Activated CD4-positive, alpha-beta T cell treated with anti-CD3 and anti-CD28 coated beads, Interleukin-2, Interleukin-6, amounts not matched to agents 100 ng/mL and 50 ng/mL, durations not matched to agents 16 hours and 8 hours (primary cell): ENCODE measurements at places on chromosomes 3 and 15.

GRCh38 chr15:74621936-74622335 lies 6.3 kb downstream of the CLK3 start:
- no peak for DNase-seq

DNA sequence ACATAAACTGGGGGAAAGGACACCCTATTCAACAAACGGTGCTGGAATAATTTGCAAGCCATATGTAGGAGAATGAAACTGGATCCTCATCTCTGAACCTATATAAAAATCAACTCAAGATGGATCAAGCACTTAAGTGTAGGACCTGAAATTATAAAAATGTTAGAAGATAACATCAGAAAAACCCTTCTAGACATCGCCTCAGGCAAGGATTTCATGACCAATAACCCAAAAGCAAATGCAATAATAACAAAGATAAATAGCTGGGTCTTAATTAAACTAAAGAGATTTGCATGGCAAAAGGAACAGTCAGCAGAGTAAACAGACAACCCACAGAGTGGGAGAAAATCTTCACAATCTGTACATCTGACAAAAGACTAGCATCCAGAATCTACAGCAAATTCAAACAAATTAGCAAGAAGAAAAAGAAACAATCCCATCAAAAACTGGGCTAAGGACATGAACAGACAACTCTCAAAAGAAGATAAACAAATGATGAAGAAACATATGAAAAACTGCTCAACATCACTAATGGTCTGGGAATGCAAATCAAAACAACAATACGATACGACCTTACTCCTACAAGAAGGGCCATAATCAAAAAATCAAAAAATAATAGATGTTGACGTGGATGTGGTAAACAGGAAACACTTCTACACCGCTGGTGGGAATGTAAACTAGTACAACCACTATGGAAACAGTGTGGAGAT lies 408.7 kb downstream of the CNTN6 start:
- DNase-seq, result no peak

GRCh38 chr3:173745952-173746682 lies 348.6 kb downstream of the NLGN1 start:
- DNase-seq, result no peak

DNA sequence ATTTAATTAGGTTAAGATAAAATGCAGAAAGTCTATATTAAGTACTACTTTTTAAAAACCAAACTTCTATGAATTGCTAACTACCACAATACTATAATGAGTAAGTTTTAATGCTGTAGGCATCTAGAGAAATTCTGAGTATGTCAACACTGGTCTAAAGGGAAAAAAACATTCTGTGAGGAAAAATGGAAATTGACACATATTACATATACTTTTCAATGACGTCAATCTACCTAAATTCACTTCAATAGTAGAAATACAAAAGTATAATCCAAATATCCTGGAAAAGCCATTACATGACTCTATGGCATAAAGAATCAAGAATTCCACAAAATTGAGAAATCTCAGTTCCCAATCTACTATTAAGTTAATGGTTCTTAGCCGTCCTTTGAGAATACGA lies 2.2 kb downstream of the SECISBP2L start:
- DNase-seq, result no peak

GRCh38 chr15:78302579-78303312 lies 3.3 kb upstream of the SKIC8 start:
- peak; percentile 49 for DNase-seq

- DNase-seq, result no peak
Measured at GRCh38 chr15:71109130-71109529, 6.1 kb upstream of the THSD4 start.

DNA sequence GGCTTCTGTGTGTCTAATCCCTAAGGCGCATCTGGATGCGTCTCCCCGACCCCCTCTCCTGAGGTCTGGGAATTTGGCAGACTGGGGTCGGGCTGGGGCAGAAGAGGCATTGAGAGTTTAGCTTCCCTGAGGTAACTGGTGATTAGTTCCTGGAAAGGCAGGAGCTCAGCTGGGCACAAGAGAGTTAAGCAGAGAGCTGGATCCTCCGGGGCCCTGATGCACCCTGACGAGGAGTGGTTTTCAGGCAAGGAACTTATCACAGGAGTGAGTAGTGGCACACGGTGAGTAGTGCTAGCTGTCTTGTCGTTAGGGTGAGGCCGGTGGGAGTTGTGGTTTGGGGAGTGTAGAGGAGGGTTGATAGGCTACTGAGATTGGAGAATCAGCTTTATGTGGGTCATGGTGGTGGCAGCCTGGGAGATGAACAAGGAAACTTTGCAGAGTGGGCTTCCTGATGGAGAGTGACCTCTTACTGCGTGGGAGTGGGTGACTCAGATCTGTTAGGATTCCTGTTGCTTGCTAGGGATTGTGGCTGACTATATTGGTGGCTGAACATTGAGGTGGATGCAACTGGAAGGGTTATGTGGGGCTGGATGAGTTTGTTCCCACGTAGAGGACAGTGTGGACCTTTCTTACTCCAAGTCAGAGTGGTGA lies 897 bp downstream of the RAD54L2 start:
- peak; percentile 40 for DNase-seq

DNA sequence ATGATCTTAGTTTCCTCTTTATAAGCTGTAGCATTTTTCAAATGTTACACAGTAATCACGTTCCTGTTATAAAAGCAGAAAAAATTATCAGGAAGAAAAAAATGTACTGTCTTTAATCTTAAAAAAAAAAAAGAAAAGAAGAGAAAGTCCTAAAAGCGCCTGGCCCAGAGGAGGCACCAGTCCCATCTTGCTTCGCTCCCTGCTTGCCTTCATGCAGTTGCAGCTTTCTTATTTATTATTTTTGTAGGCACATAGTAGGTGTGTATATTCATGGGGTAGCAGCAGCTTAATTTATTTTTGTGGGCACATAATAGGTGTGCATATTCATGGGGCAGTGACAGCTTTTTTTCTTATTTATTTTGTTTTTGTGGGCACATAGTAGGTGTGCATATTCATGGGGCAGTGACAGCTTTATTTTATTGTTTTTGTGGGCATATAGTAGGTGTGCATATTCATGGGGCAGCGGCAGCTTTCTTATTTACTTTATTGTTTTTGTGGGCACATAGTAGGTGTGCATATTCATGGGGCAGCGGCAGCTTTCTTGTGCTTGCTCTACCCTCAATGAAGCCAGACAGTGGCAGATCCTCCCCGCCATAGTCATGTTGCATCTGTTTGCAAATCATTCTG lies 5.5 kb upstream of the EHD4 start:
- no peak for DNase-seq

GRCh38 chr3:39137991-39138803 lies 15.2 kb downstream of the CSRNP1 start:
- DNase-seq, result no peak

DNA sequence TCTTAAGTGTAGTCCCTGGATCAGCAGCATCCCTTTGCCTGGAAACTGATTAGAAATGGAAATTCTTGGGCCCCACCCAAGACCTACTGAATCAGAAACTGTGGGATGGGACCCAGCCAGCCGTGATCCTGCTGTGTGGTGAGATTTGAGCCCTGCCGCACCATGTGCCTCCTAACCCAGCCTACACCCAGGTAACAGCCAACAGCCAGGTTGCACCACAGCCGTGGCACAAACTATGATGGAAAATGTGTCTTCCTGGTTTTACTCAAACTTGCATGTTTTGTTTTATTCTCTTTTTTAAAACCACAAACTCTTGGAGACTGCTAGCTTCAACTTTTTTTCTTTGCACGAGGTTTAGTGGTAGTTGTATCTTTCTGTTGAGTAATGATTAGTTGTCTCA lies 2.6 kb downstream of the LIMD1 start:
- DNase-seq, result peak; percentile 61

- DNase-seq, result no peak
Measured at GRCh38 chr3:13815088-13815683, 64.7 kb downstream of the WNT7A start.

DNA sequence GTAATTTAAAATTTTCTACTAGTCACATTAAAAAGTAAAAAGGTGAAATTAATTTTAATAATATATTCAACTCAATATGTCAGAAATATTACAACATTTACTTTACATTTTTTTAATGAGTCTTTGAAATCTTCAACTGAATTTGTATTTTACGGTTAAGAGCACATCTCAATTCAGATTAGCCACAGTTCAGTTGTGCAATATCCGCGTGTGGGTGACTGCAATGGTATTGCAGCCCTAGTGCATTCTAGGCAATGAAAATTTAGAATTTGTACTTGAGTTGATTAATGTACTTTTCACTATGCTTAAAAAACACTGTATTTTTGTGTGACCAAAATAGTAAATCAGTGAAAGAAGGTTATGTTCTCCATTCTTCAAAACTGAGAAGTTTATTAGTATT lies 57.3 kb downstream of the CEP63 start:
- no peak for DNase-seq

- no peak for DNase-seq
Measured at GRCh38 chr3:181888234-181888633, 176.5 kb downstream of the SOX2 start.

DNA sequence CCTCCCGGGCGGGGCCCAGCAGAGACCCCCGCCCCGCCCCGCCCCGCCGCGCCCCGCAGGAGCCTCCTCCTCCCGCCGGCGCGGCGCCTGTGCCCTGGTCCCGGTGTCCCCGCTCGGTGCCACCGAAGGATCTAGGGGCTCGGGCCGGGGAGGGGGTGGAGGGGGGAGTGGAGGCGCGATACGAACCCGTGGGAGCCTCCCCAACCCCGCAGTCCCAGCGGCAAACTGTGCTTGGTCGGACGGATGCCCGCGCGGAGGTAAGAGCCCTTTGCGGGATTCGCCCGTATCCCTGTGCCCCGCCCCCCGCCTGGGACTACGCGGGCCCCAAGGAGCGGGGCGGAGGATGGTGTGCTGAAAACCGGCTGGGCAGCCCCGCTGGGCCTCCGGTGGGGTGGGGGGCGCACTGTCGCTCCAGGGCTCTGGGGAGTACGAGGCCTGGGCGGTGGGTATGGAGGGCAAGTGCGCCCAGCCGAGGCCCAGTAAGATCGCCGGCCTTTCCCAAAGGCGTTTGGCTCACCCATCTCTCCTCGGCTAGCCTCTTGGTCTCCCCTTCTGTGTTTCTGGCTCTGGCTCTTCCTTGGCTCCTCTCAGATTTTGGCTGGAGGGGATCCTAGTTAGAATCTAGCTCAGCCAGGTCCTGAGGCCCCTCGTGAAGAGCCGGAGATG lies 65.6 kb upstream of the POLG start:
- DNase-seq, result no peak

GRCh38 chr3:53829605-53830004 lies 16.6 kb downstream of the CHDH start:
- no peak for DNase-seq

- DNase-seq, result peak; percentile 2
Measured at GRCh38 chr3:31450345-31450744, 82.4 kb upstream of the STT3B start.

GRCh38 chr3:119911748-119912147 lies 129.8 kb downstream of the NR1I2 start:
- DNase-seq, result peak; percentile 66

GRCh38 chr3:178056868-178057267 lies 479.4 kb upstream of the KCNMB2 start:
- DNase-seq, result no peak

DNA sequence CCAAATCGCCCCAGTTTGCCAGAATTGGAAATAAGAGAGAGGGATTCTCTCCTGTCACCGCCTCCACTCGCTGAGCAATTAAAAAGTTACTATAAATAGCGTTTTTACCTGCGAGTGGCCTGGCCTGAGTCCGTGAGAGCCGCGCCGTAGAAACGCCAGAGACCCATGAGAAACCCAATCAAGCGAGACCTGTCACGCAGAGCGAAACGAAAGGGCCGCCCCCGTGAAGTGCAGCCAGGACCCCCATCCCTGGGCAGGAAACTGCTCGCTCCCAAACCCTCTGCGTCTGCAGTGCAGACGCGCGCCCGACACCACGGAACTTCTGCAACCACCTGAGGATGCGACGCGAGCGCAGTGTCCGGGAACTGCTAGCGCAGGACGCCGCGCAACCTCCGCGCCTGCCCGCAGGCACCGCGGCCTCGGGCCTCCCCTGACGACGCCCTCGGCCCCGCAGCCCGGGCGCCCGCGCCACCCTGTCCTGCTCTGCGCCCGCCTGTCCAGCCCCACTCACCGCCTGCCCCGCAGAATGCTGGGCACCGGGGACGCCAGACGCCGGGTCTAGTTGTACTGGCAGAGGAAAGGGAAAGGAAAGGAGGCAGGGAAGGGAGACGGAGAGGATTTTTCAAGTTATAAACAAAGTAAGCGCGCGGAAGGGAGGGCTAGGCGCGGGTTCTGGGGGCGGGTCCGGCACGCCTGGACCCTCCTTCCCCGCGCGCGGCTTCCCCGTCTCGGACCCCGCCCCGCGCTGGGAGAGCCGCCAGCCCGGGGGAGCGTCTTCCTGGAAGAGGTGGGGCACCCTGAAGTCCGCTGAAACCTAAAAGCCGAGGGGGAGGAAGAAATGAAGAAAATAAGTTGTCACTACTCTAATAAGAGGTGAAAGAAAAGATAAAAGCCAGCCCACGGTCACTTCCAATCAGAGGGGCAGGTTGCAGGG lies at the start of gene PLSCR4:
PLSCR4 (minus strand) TSS at position 657 of the 934 bp plus-strand sequence. CDS start 29,034 bp downstream, outside the sequence.
- peak; percentile 15 for DNase-seq

DNA sequence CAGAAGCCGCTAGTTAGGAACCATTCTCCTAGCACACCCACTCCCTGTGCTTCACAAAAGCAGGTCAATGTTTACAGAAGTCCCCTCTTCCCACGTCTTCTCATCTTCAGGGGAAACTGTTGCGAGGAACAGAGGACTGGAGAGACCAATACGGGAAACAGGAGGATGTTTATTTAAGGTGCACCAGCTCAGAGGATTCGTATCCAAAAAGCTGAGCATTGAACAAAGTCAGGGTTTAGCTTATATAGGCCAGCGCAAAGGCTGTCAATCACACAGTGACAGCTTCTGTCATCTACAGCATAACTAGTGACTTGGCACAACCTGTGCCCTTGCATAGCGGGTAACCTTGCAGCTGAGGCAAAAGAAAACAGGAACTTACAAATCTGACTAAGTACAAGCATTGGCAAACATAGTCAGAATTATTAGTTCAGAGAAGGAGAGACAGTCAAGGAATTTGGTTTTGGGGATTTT lies 61.3 kb downstream of the ZDHHC19 start:
- no peak for DNase-seq

- DNase-seq, result no peak
Measured at GRCh38 chr3:14359348-14359747, 43.1 kb upstream of the SLC6A6 start.

DNA sequence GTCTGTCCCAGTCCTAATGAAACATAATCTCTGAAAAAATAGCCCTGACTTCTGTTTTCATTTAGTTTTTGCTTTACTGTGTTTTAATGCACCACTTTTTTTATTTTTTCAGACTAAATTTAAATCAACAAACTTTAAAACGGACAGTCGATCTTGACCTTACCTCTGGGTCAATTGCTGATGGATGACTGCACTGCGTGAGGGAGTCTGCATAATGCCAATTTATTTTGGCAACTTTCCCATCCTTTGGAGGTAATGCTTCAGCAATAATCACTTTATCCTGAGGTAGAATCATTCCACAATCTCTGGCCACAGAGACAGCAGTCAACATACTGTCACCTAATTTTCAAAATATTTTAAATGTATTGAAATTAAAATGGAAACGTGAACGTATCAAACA lies 32.5 kb upstream of the GP5 start:
- DNase-seq, result no peak

GRCh38 chr3:171978390-171978789 lies 61.0 kb upstream of the FNDC3B start:
- DNase-seq, result no peak
